Esophagus squamous epithelium (tissue), 5 donors: ENCODE measurements at places on chromosomes 1 and 21.
A peak's percentile ranks its signal among the peaks of the same experiment; 100 is the strongest.

DNA sequence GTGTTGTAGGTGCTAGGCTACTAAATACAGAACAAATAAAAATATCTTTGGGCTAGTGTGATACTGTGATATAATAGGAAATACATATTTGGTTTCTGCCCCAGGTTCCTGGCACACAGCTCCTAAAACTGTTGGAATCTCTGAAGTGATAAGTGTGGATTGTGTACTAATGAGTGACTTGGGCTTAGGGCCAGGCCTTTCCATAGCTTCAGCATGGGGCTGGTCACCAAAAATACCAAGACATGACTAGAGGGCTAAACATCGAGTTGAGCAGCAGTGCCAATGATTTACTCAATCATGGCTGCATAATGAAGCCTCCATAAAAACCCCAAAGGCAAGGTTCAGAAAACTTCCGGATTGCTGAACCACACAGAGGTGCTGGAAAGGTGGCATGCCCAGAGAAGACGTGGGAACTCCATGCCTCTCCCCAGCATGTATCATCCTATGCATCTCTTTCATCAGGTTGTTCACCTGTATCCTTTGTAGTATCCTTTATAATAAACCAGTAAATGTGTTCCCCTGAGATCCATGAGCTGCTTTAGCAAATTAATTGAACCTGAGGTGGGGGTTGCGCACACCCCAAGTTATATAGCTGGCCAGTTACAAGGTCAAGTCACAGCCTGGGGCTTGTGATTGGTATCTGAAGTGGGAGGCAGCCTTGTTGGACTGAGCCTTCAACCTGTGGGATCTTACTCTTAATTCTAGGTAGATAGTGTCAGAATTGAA is 51.6 kb downstream of the ZMYM4 start:
- no peak for DNase-seq

DNA sequence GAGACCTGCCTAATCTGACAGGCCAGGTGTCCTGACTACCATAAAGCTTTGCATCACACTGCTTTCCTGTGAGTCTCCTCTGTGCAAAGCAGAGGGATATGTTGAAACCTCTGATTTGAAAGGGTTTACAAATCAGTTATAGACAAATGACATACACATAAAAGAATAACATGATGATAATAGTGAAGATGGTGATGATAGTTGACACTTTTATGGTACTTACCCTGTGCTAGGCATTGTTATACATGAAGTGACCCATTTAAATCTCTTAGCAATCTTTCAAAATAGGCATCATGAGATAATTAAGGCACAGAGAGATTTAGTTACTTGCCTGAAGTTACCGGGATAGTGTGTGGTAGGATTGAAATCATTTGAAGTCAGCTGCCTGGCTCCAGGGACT is 34.1 kb upstream of the PKN2 start:
- no peak for DNase-seq

DNA sequence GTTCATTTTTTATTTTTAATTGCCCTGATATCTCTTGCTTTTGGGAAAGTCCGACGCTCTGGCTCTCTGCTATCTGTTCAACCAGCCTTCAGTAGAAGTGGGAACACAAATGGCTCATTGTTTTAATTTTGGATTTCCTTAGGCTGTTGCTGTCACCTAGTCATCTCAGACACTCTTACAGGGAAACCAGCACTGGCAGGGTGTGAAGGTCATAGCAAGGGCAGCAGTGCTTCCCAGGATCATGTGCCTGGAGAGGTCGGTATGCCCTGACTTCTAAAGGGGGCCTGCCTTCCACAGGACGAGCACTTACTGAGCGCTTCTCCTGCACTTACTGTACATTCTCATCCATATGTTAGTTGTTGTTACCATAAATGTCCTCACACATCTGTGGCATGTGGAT is 224.2 kb downstream of the DISC1 start:
- DNase-seq: no peak

- no peak for DNase-seq
Measured at GRCh38 chr1:53473463-53473862, 14.3 kb downstream of the DMRTB1 start.

- DNase-seq: no peak
Measured at GRCh38 chr1:177926201-177926600, 43.7 kb downstream of the SEC16B start.

DNA sequence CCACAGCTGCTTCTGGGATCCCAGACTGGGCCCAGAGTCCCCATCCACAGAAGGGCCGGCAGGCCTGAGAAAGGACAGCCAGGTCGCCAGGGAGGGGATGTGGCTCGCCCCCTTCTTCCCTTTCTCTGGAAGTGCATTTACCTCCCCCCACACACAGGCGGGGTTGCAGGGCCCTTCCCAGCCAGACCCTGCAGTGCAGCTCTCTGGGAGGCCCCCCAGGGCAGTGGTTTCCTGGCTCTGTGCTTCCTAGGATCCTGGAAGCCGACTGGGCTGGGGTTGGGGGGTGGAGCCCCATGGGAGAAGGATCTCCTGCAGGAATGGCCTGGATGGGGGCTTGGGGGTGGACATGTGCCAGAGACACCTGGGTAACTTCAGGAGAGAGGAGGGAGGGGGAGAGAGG is 4.2 kb upstream of the COL6A1 start:
- no peak for DNase-seq

- DNase-seq: no peak
Measured at GRCh38 chr1:58611861-58612385, 34.9 kb upstream of the TACSTD2 start.

DNA sequence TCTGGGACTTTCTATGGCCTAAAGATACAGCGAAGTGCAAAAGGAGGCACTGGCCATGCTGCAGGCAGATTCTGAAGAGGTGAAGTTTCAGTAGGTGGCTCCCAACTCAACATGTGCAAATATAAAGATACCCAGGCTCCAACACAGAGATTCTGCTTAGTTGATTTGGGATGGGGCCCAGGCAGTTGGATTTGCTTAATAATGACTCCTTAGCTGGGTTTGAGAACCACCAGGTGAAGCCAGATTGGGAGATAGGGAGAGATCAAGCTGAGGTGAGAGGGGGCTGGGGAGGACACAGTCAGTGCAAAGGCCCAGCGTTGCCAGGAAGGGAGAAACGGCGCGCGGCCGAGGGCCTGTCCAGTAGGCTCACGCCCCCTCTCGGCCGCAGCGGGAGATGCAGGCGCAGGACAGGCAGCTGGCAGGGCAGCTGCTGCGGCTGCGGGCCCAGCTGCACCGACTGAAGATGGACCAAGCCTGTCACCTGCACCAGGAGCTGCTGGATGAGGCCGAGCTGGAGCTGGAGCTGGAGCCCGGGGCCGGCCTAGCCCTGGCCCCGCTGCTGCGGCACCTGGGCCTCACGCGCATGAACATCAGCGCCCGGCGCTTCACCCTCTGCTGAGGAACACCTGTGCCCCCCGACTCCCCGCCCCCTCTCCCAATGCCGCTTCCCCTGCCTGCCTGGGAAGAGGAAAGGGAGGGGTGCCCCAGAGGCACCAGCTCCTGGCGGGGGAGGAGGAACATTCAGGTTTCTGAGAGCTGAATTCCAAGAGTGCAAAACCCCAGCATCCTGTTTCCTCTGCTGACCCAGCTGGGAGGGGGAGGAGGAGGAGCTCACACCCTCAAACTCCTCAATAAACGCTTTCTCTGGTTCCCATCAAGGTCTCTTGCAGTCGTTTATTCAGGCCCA is 1.2 kb downstream of the FAM167B start:
- peak; percentile 28 for DNase-seq
